Epithelial cell of prostate (primary cell): ENCODE measurements at places on chromosomes 4 and X.

DNA sequence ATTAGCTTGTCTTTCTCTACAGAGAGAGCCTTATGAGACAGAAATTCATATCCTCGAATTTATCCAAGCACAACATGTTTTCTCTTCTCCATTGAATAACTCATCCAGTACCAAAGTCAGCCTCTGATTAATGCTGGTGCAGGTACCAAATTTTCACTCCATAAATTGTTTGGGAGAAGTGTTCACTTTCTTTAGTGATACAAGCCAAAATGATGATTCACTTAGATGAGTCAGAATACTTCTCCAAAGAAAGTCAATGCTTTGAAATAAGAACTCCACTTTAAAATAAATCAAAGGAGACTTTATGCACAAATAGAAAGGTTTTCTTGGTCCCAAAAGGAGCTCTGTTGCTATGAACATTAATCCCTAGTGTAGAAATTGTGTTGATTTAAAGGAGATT lies 60.2 kb downstream of the MAOB start:
- DNase-seq: no peak

- DNase-seq: no peak
These were observed 888.0 kb downstream of the PCDH18 start for GRCh38 chr4:136644279-136644678.

GRCh38 chr4:8886612-8887406 lies 15.2 kb upstream of the HMX1 start:
- DNase-seq: no peak

GRCh38 chr4:18954538-18954937 lies 933.0 kb upstream of the LCORL start:
- DNase-seq: no peak
